CD4-positive, alpha-beta T cell (primary cell): ENCODE measurements at places on chromosomes 3 and 15.

- DNase-seq, result no peak
Observed at GRCh38 chr3:8980756-8981257, 17.5 kb upstream of the RAD18 start.

- no peak for DNase-seq
Observed at GRCh38 chr15:68797191-68797590, 23.5 kb downstream of the ANP32A start.

GRCh38 chr15:58951388-58952007 lies 18.0 kb upstream of the SLTM start:
- DNase-seq, result no peak

- no peak for DNase-seq
Observed at GRCh38 chr3:42229266-42229941, 36.6 kb downstream of the CCK start.

GRCh38 chr3:31370681-31371080 lies 162.0 kb upstream of the STT3B start:
- no peak for DNase-seq

GRCh38 chr15:40486066-40486770 lies 15.4 kb downstream of the CHST14 start:
- no peak for DNase-seq

DNA sequence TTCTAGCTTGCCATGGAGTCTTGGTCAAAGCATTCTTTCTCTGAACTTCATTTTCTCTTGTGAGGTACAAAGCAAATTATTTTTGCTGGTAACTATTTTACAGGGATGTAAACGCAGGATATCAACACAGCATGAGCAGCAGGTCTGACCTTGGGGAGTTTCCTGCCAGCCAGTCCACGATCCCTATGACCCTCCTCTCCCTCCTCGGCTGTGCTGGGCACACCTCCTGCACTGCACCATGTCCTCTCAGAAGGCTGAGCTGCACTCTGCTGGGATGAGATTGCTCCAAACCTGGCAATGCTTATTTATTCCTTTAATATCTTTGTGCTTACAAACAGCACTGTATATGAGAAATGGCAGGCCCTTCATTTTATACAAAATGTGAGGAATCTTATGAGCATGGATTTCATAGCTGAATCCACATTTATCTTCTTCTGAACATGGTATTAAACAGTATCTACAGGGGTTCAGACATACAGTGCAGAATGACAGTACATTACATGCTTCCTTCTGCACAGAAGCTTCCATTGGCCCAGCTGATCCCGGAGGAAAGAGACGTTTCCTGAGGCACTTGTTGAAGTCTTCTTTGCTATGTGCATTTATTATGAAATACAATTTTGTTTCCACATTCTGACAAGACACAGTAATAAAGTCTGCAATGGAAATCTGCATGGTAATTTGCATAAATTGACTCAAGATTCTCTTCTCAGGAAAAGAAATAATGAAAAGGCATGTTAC lies 41.2 kb downstream of the RAB6B start:
- no peak for DNase-seq

DNA sequence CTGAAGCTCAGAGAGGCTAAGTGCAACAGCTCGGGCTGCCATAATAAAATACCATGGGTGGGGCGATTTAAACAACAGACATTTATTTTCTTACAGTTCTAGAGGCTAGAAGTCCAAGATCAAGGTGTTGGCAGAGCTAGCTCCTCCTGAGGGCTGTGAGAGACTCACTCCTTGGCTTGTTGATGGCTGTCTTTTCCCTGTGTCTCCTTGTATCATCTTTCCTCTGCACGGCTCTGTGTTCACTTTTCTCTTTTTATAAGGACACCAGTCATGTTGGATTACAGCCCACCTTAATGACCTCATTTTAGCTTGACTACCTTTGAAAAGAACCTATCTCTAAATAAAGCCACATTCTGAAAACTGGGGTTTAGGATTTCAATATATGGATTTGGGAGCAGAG lies 129.7 kb downstream of the RPL22L1 start:
- no peak for DNase-seq

GRCh38 chr3:16132190-16132589 lies 42.3 kb upstream of the GALNT15 start:
- DNase-seq, result no peak

- DNase-seq, result no peak
Observed at GRCh38 chr3:89113893-89114840, 6.7 kb downstream of the EPHA3 start.

GRCh38 chr3:150447084-150447483 lies 39.0 kb downstream of the TSC22D2 start:
- DNase-seq, result no peak

- DNase-seq, result no peak
Observed at GRCh38 chr3:141725036-141725435, 13.1 kb upstream of the RNF7 start.

GRCh38 chr15:31367021-31367729 lies 40.5 kb downstream of the KLF13 start:
- DNase-seq, result no peak

DNA sequence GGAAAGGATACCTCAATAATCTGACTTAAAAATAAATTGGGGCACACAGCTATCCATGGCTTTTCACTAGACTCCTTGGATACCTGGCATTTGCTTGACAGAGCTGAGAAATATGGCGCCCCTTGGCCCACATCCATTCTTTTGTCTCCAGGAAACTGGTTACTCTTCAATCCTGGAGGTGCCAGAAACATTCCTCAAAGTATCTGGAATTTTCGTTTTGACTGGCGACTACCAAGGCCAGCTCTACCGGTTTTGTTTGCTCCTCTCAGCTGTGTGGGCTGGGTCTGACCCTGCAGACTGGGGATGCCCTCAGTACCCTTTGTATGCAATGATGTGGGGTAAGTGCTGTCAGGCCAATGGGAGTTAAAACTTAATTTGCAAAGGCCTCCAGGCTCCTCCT lies 27.0 kb downstream of the KATNBL1 start:
- DNase-seq, result no peak

- peak; percentile 58 for DNase-seq
Observed at GRCh38 chr15:40344631-40345120, 3.9 kb upstream of the CCDC9B start.

DNA sequence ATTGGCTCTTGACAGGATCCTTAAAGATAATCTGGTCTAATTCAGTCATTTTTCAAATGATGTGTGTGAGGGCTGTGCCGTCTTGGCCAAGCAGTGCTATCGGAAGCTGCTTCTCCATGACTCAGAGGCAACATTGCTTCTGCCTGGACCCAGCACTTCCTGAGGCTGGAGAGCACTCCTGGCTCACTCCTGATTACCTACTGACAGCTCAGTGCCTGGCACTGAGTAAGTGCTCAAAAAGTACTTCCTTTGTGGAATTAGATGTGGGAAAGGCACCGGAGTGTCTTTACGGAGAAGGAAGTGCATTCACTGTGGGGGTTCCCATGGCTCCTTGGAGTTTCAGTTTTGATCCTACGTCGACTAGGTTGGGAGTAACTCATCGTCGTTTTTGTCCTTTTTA lies 86.9 kb upstream of the UBE3A start:
- DNase-seq, result no peak

GRCh38 chr3:112013784-112014143 lies 15.0 kb downstream of the TAGLN3 start:
- DNase-seq, result no peak

GRCh38 chr15:57562196-57562769 lies 29.4 kb upstream of the MYZAP start:
- no peak for DNase-seq

DNA sequence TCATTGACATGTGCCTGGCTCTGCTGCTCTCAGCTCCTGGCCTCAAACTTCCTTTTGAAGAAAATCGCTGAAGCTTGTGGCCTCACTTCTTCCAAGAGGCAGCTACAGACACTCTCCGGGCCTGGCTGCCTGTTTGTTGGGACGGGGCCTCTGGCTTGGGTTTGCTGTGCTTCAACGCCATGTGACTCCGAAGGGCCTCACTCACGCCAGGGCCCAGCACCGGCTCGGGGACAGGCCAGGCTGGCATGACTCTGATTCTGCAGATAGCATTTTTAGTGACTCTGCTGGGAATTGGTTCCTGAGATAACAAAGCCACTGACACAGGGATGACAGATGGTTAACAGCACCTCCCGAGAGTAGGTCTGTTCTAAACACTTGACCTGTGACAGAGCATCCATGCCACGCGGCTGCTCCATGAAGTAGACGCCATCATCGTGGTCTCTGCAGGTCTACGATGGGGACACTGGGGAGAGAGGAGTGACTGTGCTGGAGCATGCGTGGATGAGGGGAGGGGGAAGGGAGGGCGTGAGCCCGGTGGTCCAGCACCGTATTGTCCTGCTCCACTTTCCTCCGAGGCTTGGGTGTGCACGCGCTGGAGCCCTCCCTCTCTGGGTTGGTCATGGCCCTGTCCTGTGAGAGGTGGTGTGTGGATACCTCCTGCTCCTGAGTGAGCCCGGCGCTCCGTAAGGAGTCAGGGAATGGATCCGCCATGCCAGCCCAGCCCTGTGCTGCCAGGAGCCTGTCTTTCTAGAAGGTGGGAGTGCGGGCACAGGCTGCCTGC lies 133.6 kb downstream of the TJP1 start:
- no peak for DNase-seq

DNA sequence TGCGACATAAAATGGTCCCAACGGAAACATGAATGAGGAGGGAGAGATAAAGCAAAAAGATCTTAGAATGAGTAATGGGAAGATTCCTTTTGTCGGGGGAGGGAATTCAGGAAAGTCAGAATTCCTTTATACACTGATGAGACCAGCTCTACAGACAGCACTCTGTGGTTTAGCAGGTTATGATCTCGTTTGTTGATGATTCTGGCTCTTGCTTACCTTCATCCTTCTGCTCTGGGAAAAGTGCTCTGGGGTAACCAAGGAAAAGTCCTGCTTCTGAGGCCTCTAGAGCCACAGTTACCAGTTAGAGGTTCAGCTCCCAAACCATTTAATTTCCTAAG lies 150.7 kb upstream of the NR2E3 start:
- no peak for DNase-seq

- peak; percentile 33 for DNase-seq
Observed at GRCh38 chr3:48088056-48088748, 72.0 kb upstream of the MAP4 start.

GRCh38 chr3:16893618-16894200 lies 9.0 kb downstream of the PLCL2 start:
- DNase-seq, result no peak

DNA sequence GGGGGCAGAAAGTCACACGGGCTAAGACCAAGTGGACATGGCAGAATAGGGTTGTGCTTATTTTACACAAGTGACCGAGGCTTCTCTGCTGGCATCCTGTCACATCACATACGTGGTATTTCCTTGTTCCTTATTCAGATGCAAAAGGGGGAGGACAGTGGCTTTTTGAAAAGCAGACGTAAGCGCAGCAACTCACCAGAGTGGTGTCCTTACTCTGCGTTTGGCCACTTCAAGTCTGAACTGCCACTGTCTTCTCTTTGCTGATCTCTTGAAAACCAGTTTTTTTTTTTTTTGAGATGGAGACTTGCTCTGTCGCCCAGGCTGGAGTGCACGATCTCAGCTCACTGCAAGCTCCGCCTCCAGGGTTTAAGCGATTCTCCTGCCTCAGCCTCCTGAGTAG lies 113.2 kb downstream of the SOX2 start:
- no peak for DNase-seq

DNA sequence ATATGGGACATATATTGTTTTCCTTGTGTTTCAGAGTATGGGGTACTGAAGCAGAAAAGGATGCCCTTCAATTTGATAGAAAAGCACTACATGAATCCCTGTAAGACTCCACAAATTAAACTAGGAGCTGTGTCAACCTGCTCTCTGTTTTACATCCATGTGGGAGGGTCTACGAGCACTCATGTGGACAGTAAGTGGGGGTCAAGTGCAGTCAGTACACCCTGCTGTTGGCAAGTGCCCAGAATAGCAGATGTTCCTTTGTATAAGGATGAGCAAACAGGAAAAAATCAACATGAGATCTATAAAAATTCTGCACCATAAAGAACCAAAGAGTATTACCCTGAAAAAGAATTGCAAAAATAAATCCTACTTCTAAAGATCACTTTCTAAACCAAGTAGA lies 659.9 kb downstream of the SI start:
- no peak for DNase-seq

- DNase-seq, result no peak
Observed at GRCh38 chr15:74664028-74664616, 31.7 kb downstream of the EDC3 start.

DNA sequence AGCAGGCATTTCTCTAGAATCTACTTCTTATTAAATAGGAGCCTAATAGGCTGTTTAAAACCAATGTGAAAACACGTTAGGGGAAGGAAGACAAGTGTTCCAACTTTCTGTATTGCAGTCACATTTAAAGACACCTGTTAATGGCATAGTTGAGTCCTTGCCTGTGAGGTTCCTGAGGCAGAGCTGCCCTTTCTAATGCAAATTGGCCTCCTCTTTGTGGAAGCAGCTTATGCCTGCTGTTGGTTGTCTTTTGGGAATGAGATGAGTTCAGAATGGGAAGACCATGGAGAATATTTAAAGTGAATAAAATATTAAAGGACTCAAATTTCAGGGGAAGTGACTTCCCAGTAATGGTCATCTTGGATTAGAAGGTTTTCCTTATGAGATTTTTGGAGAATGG lies 51.2 kb downstream of the NEK11 start:
- DNase-seq, result no peak

- DNase-seq, result no peak
Observed at GRCh38 chr3:194537732-194538247, 51.0 kb upstream of the ATP13A3 start.

DNA sequence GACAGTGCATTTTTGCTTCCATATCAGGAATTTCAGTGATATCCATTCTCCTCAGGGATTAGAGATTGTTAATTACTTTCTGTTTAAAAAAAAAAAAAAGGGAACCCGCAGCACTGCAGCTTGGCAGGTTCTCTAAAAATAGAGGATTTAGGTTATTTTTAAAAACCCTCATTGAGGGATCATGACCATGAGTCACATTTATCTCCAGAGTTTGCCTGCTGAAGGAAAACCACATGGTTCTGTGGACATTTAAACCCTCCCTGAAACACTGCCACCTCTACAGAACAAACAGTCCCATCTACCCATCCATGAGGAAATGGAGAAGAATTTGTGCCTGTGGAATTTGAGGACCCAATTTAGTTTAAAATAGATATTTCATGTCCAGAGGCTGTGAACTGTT lies 66.2 kb upstream of the UBE2E1 start:
- DNase-seq, result no peak

- no peak for DNase-seq
Observed at GRCh38 chr3:23691357-23691895, 114.3 kb upstream of the UBE2E1 start.

GRCh38 chr15:40955930-40956540 lies 2.8 kb downstream of the CHAC1 start:
- no peak for DNase-seq

GRCh38 chr3:119597548-119598288 lies at the start of gene PLA1A:
PLA1A (plus strand) TSS chr3:119597885; CDS start chr3:119597914, 29 bp downstream.
- no peak for DNase-seq

GRCh38 chr3:190380184-190380583 lies 7.8 kb upstream of the CLDN16 start:
- DNase-seq, result no peak

GRCh38 chr3:31918179-31919150 lies 62.6 kb downstream of the OSBPL10 start:
- DNase-seq, result no peak

- no peak for DNase-seq
Observed at GRCh38 chr3:27200721-27201489, 168.3 kb downstream of the NEK10 start.
